Right renal cortex interstitium (tissue), 3 donors: ENCODE measurements at places on chromosomes 7 and 10. TPM values are rescaled to one million over a fixed set of nuclear protein-coding genes. Genes with fewer than 3 reads are reported as not detected.

DNA sequence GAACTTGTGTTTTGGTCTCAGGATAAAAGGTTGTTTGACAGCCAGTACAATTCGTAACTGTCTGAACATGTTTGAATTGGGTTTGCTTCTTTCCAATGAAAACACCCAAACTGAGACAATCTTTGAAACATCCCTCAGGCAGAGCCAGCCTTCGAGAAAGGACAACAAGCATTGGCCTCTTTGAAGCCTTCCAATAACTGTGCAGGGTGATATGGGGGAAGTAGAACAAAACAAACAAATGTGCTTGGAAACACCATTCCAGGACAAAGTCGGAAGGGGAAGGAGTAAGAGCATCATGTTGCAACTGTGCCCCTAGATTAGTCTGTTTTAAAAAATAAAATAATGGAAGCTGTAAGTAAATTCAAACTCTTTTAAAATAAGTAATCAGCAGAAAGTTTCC, 39.5 kb downstream of the IL2RA start:
- no peak for DNase-seq

DNAJC30 gene
- 9.1 TPM for polyA plus RNA-seq

TMEM209 gene
- polyA plus RNA-seq, result 30.6 TPM

ZNF488 gene
- polyA plus RNA-seq, result 5.9 TPM

CAMK2B gene
- 1.6 TPM for polyA plus RNA-seq

GRCh38 chr7:48173756-48174382, 2.6 kb downstream of the ABCA13 start:
- no peak for DNase-seq

DNA sequence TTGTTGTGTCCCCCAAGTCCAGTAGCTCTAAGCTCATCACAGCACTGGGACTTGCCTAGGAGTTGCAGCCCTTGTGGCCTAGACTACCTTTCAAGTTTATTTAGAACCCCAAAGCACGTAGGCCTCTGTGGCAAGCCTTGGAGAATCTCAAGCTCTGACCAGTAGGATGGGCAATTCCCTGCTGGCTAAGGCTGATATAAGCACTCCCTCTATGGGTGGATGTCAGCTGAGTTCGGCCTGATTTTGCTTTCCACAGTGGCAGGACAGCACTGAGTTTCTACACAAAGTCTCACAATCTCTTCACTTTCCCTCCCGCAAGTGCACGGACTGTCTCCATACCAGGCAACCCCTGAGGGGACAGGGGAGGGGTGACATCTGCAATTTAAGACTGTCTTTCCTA, 886.4 kb upstream of the LRRN3 start:
- DNase-seq, result no peak

DNA sequence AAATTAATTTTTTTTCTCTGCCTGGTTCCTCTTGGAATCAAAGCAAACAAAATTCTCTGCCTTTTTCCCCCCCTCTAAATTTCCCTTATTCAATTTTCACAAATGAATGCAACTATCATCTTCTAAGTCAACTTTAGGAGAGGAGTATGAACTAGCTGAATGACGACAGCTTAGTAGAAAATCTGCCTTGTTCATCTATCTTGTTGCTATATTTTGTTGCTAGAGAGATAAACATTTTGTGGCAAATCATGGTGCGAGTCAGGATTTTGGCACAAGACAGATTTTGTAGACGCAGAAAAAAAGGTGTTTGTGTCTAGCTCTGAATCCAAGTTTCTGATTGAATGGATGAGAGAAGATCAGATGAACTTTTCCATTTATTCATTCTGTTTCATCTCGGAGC, 81.0 kb upstream of the FZD8 start:
- no peak for DNase-seq

- DNase-seq, result no peak
These were observed 123.8 kb upstream of the PRPS1L1 start for GRCh38 chr7:18151422-18151821.

- DNase-seq, result no peak
These were observed 91.2 kb downstream of the LHPP start for GRCh38 chr10:124552691-124553276.

GPC2 gene
- polyA plus RNA-seq, result 7.3 TPM
